ENCODE measurements at places on chromosomes 4 and X. TPM values are rescaled to one million over a fixed set of nuclear protein-coding genes. Genes with fewer than 3 reads are reported as not detected.

The S100G gene
- not detected for polyA plus RNA-seq

The AWAT2 gene
- not detected for polyA plus RNA-seq

GRCh38 chrX:9604908-9605306 lies 140.0 kb downstream of the TBL1X start:
- peaks cover 5% of the 10 kb centered on the region for H3K36me3 ChIP-seq
- H3K27me3 ChIP-seq, result no peaks in the 10 kb centered on the region
- H3K27ac ChIP-seq, result no peak overlapping the region
- no peak for DNase-seq
- no peak overlapping the region for H3K4me3 ChIP-seq

DNA sequence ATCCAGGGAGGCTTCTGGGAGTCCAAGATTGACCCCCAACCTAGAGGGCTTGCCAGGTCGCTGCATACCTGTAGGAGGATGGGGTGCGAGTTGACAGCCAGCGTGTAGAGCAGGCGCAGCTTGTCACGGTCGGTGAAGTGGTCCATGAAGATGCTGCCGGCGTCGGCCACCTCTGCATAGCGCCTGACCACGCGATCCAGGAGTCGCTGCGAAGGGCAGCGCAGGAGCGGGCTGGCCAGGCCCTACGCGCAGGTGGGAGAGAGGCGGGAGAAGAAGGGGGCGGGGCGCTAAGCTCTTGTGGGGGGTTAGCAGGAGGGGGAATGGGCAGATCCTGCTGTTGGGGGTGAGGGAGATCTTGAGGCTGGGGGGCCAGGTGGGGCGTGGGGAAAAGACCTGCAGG lies 43.0 kb downstream of the DIPK2B start:
- no peak overlapping the region for H3K4me3 ChIP-seq
- no peaks in the 10 kb centered on the region for H3K4me1 ChIP-seq
- no peak overlapping the region for H3K27ac ChIP-seq
- no peak for DNase-seq
- H3K36me3 ChIP-seq, result no peaks in the 10 kb centered on the region

The PLS3 gene
- 123 TPM for polyA plus RNA-seq

DNA sequence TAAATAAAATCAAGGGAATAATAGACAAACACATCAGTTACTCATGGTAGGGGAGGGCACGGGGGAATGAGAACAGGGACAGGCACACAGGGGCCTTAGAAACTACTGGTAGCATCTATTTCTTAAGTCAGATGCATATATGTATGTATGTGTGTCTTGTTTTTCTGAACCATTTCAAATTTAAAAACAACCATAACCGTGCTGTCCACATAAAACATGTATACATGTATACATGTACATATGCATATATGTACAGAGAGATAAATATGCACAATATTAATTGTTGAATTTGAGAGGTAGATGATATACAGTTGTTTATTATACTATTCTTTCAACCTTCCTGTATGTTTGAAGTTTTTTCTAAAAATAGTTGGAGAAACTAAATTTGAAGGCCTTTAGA lies 7.8 kb upstream of the AWAT1 start:
- H3K4me1 ChIP-seq, result no peaks in the 10 kb centered on the region
- no peak overlapping the region for H3K4me3 ChIP-seq
- no peak overlapping the region for H3K27ac ChIP-seq
- H3K27me3 ChIP-seq, result peaks cover 3% of the 10 kb centered on the region
- no peaks in the 10 kb centered on the region for H3K36me3 ChIP-seq

All from IMR-90 (cell line).